ENCODE measurements at places on chromosomes 12 and 14. TPM values are rescaled to one million over a fixed set of nuclear protein-coding genes. Genes with fewer than 3 reads are reported as not detected.

GRCh38 chr12:27382171-27382795, 49.6 kb downstream of the BMAL2 start:
- no peaks in the 10 kb centered on the region for H3K36me3 ChIP-seq
- H3K27ac ChIP-seq, result no peak overlapping the region
- H3K4me3 ChIP-seq, result no peak overlapping the region
- no peaks in the 10 kb centered on the region for H3K27me3 ChIP-seq

The TMEM52B gene
- total RNA-seq, result not detected

DNA sequence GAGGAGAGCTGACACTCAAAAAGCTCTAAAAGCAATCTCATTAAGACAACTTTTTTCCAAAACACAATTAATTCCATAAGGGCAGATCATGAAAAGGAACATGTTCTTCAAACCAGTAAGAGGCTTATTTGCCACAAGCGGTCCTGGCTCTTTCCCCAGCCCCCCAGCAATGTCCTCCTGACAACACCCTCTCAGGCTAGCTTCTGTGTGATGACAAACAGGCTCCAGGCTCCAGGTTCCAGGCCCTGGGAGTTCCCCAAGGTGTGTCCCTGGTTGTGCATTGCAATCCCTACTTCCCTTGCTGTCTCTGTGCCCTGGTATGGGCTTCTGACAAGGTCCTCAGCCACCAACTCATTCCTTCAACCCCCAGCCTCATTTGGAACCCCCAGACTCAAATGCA, 8.9 kb downstream of the HVCN1 start:
- H3K4me3 ChIP-seq, result no peak overlapping the region
- no peak overlapping the region for H3K27ac ChIP-seq
- H3K27me3 ChIP-seq, result no peaks in the 10 kb centered on the region
- no peaks in the 10 kb centered on the region for H3K4me1 ChIP-seq
- no peaks in the 10 kb centered on the region for H3K36me3 ChIP-seq

- DNase-seq, result no peak
- H3K4me1 ChIP-seq, result no peaks in the 10 kb centered on the region
- no peaks in the 10 kb centered on the region for H3K27me3 ChIP-seq
- no peak overlapping the region for H3K4me3 ChIP-seq
- H3K36me3 ChIP-seq, result no peaks in the 10 kb centered on the region
Measured at GRCh38 chr12:87923361-87923760, 105.8 kb downstream of the C12orf50 start.

- H3K27me3 ChIP-seq, result no peaks in the 10 kb centered on the region
- no peaks in the 10 kb centered on the region for H3K36me3 ChIP-seq
- DNase-seq, result no peak
- H3K4me1 ChIP-seq, result peaks cover 3% of the 10 kb centered on the region
Measured at GRCh38 chr14:50030036-50030435, 86.3 kb downstream of the VCPKMT start.

DNA sequence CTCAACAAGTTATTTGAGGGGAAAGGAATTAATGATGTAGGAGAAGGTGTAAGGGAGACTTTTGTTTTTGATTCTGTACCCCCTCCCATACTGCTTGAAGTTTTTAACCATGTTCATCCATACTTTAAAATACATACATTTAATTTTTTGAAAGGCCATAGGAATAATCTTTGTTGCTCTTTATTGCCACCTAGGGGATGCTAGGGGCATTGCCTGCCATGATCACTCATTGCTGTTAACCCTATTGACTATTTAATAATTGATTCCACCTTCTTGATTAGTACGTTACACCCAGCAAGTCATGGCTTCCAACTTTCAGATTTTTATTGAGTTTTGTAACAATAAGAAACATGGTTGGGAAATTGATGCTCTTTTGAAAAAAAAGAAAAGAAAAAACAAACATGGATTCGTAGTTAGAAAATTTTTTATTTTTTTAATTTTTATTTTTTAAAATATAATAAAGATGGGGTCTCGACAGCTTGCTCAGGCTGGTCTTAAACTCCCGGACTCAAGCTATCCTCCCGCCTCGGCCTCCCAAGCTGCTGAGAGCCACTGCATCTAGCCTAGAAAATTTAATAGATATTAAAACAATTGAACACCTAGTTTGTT, 8.5 kb upstream of the PRKAB1 start:
- H3K27me3 ChIP-seq, result no peaks in the 10 kb centered on the region
- DNase-seq, result no peak
- H3K36me3 ChIP-seq, result no peaks in the 10 kb centered on the region
- H3K27ac ChIP-seq, result no peak overlapping the region
- H3K4me1 ChIP-seq, result no peaks in the 10 kb centered on the region

GRCh38 chr12:82857911-82858533, 171.3 kb downstream of the TMTC2 start:
- DNase-seq, result no peak
- H3K4me3 ChIP-seq, result no peak overlapping the region
- H3K27me3 ChIP-seq, result no peaks in the 10 kb centered on the region
- H3K36me3 ChIP-seq, result no peaks in the 10 kb centered on the region
- no peaks in the 10 kb centered on the region for H3K4me1 ChIP-seq
- no peak overlapping the region for H3K27ac ChIP-seq

DNA sequence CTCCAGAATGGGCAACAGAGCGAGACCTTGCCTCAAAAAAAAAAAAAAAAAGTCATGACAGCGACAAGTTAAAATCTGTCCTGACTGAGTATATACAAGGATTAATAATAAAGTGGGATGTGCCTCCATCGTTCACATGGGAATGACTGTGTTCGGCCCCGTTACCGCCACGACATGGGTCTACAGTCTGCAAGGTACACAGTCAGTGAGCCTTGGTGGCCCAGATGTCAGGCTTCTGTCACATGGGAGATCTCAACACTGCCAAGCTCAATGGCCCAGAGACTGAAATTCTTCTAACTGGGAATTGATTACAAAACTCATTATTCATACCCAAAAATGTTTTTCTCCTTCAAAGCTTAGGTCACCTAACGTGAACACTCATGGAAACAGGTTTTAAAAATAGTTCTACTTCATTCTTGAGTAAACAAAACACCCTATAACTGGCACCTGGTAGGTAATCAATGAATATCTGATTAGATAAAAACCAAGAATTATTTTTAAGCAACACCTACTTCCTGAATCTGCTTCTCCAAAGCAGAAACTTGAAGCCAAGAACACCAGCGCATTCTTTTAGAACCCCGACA, 66.0 kb downstream of the NT5DC3 start:
- peaks cover 65% of the 10 kb centered on the region for H3K4me1 ChIP-seq
- H3K4me3 ChIP-seq, result no peak overlapping the region
- no peaks in the 10 kb centered on the region for H3K27me3 ChIP-seq
- H3K36me3 ChIP-seq, result peaks cover 55% of the 10 kb centered on the region

The RECQL gene
- total RNA-seq, result 44.6 TPM

DNA sequence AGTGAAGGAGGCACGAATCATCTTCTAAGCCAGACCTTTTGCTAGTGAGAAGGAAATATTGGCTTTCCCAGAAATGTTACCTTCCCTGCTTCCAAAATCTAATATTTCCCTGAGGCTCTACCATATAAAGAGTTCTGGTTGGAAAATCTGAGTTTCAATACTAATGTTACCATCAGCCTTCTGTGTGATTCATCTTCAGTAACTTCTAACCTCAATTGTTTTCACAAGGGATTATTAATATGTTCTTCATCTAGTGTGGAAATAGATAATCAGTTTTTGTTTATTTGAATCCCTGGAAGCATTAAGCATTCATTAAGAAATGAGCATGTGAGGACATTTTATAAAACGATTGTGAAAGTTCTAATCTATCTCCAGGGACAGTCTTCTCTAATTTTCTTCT, 720.9 kb downstream of the AACS start:
- no peak overlapping the region for H3K27ac ChIP-seq
- H3K4me3 ChIP-seq, result no peak overlapping the region
- DNase-seq, result no peak
- H3K4me1 ChIP-seq, result no peaks in the 10 kb centered on the region
- H3K36me3 ChIP-seq, result no peaks in the 10 kb centered on the region

The SYNDIG1L gene
- under 0.01 TPM for total RNA-seq

GRCh38 chr14:64910847-64911495, 3.3 kb upstream of the CHURC1 start:
- no peaks in the 10 kb centered on the region for H3K36me3 ChIP-seq
- no peak for DNase-seq
- H3K4me1 ChIP-seq, result peaks cover 12% of the 10 kb centered on the region
- H3K4me3 ChIP-seq, result no peak overlapping the region
- H3K27me3 ChIP-seq, result no peaks in the 10 kb centered on the region
- H3K27ac ChIP-seq, result no peak overlapping the region
